ENCODE measurements at places on chromosomes 3 and 15.

DNA sequence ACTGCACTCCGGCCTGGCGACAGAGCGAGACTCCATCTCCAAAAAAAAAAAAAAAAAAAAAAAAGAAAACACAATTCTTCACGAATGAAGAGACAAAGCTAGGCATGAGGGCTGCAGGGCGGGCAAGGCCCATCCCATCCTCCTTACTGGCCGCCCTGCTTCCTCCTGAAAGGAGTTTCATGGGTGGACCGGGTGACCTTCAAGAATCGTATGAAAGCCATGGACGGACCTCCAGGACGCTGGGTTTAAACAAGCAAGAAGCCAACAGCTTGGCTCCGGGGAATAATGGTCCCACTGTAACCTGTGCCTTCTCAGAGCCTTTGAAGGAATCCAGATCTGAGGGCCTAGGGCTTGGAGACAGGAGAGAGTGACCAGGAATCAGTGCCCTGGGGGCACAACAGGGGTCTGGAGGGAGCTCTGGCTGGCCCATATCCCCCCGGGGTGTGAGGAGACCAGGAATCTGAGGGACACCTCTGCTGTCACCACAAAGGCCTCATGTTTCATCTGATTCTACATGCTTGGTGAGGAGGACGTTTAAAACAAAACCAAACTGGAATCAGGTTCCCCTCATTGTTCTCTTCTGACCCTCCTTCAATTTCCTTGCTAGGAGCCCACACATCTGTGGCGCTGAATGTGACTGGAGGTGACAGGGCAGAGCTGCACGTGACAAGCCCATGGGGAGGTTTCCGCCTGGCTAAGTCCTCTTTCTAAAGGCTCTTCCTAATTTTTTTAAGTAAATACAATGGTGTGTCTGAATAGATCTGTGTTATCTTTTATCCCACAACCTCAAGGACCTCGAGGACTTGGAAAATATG is 46.1 kb downstream of the WHAMM start:
- no peak for DNase-seq

DNA sequence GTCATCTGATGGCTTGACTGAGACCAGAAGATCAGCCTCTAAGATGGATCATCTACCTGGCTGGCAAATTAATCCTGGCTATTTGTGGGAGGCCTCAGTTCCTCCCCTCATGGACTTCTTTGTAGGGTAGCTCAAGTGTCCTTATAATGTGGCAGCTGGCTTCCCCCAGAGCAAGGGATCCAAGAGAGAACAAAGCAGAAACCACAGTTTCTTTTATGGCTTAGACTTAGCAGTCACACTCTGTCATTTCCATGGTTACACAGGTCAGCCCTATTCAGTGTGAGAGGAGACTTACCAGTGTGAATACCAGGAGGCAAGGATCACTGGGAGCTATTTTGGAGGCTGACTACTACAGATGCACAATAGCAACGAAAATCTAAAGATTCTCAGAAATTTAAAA is 15.3 kb upstream of the ARL14 start:
- DNase-seq, result no peak

DNA sequence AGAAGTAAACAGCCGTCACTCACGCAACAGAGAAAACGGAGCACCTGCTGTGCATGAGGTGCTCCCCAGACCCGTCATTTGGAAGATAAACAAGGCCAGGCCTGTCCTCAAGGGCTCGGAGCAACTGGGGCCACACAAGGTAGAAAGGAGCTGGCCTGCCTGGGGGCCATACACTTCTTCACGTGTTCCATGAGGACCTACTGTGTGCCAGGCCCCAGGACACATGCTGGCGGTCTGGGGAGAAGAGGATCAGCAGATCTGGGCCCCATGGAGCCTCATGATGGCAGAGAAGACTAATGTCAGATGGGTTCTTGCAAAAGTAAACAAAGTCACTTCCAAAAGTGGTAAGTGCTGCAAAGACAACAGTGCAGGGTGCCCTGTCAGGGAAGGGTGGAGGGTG is 14.3 kb downstream of the WNT7A start:
- DNase-seq, result no peak

- DNase-seq, result no peak
Measured at GRCh38 chr3:50453907-50454306, 49.5 kb downstream of the CACNA2D2 start.

- DNase-seq, result no peak
Measured at GRCh38 chr3:16520970-16521881, 7.7 kb upstream of the RFTN1 start.

DNA sequence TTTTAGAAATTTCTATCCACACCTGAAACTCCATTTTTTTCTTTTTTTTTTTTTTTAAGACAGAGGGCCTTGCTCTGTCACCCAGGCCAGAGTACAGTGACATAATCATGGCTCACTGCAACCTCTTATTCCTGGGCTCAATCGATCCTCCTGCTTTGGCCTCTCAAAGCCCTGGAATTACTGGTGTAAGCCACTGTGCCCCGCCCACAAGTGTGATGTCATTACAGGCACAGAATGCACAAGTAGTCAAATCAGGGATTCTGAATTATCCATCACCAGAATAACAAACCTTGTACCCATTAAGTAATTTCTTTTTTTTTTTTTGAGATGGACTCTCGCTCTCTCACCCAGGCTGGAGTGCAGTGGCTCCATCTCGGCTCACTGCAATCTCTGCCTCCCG is 1.9 kb downstream of the UQCRC1 start:
- DNase-seq, result no peak

GRCh38 chr3:3309887-3310286 is 130.4 kb upstream of the CRBN start:
- no peak for DNase-seq

- no peak for DNase-seq
Measured at GRCh38 chr3:127113571-127113891, 79.4 kb upstream of the PRR23E start.
